ENCODE measurements at places on chromosomes 2 and 18.
A peak's percentile ranks its signal among the peaks of the same experiment; 100 is the strongest.

GRCh38 chr2:9980520-9980919 is 29.0 kb downstream of the GRHL1 start:
- no peak for DNase-seq

GRCh38 chr2:17593841-17594491 is 53.5 kb downstream of the VSNL1 start:
- no peak for DNase-seq

GRCh38 chr2:237640493-237640998 is 13.2 kb downstream of the LRRFIP1 start:
- DNase-seq: no peak

GRCh38 chr18:71902482-71902881 is 641.7 kb downstream of the CBLN2 start:
- DNase-seq: no peak

GRCh38 chr18:80115035-80115434 is 6.0 kb downstream of the ADNP2 start:
- no peak for DNase-seq

- no peak for DNase-seq
Observed at GRCh38 chr2:218300141-218300540, 7.8 kb upstream of the TMBIM1 start.

DNA sequence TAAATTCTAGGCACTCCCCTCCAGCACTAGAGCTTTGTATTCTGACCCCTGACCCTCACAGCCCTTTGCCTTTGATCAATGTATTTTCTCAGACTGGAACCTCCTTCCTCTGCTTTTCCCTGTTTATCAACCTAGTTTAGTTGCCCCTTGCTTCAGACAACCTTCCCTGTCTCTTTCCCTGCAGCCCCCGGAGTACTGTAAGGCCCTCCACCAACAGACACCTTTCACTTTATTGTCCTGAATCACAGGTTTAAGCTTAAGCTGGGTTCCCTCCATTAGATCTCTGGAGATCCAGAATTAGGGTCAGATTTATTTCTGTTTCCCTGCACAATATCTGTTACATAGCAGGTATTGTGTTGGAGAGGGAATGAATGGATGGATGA is 140.2 kb downstream of the DDX1 start:
- no peak for DNase-seq

GRCh38 chr2:200128296-200128695 is 172.9 kb downstream of the MAIP1 start:
- DNase-seq: no peak

- no peak for DNase-seq
Observed at GRCh38 chr2:32947076-32947483, 327 bp downstream of the LTBP1 start.

- DNase-seq: no peak
Observed at GRCh38 chr2:242032780-242033656, 163.5 kb downstream of the RTP5 start.

GRCh38 chr2:64727013-64727767 is 73.5 kb upstream of the SERTAD2 start:
- no peak for DNase-seq

- DNase-seq: no peak
Observed at GRCh38 chr2:32949260-32949659, 2.5 kb downstream of the LTBP1 start.

GRCh38 chr2:121803503-121803902 is 48.1 kb downstream of the TSN start:
- DNase-seq: no peak

DNA sequence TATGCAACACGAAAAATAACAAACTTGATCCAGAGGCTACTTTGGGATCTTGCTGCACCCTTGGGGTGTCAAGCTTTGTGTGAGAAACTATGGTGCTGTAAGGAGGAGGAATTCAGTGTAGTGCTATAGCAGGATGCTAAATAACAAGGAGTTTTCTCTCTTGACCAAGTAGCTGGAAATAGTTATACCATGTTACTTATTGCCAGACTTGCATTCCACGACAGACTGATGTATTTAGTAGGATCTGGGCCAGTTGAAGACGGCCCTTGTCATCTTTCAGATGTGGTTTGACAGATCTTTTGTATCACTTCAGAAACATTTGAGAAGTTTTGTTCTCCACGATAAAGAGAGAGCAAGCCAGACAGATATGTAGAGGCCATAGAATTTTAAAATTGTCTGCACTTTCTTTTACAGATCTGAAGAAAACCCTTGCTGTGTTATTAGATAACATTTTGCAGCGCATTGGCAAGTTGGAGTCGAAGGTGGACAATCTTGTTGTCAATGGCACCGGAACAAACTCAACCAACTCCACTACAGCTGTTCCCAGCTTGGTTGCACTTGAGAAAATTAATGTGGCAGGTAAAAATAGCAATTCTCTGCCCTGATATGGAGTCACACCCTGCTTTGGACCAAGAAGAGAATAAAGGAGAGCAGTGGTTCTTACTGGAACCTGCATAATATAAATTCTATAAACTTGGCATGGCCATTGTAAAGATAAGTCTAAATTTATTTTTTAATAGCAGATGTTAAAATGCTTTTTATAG is 16.3 kb downstream of the MGAT5 start:
- DNase-seq: no peak

- DNase-seq: no peak
Observed at GRCh38 chr2:29440921-29441623, 325.9 kb downstream of the CLIP4 start.

- DNase-seq: no peak
Observed at GRCh38 chr2:237601453-237602116, 11.1 kb upstream of the RAB17 start.

DNA sequence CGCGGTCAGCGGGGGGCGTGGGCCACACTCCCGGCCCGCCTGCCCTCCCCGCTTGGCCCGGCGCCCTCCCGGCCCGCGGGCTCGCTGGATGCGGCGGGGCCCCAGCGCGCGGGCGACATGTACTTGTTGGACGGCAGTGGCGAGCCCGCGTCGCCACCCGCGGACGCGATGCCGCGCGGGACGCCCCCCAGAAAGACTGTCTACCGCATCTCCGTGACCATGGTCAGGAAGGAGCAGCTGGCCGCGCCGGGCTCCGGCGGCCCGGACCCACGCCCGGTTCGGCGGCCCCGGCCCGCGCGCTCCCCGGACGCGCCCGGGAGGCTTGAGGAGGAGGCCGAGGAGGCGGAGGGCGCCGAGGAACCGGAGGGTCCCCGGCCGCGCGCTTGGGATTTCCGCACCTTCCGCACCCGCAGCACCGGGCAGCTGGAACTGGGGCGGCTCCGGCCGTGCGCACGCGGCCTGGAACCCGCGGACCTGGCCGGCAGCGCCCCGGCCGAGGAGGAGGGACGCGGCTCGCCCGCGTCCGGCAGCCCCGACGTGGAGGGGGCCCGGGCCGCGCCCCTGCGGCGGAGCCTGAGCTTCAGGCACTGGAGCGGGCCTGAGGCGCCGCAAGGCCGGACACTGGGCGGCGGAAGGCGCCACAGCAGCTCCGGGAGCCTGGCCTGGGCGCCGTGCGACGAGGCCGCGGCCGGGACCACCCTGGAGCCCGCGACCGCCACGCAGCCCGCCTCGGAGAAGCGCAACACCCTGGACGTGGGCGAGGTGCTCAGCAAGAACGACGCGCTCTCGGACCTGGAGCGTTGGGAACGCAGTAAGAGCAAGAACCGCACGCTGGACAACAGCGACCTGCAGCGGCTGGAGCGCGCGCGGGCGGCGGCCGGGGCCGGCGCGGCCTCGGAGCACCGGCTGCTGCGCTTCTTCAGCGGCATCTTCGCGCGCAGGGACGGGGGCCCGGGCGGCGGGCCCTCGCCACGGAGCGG is 176.4 kb downstream of the AGAP1 start:
- no peak for DNase-seq

- no peak for DNase-seq
Observed at GRCh38 chr2:37773371-37774130, 102.1 kb upstream of the CDC42EP3 start.

- no peak for DNase-seq
Observed at GRCh38 chr2:84281510-84281909, 177.6 kb downstream of the SUCLG1 start.

DNA sequence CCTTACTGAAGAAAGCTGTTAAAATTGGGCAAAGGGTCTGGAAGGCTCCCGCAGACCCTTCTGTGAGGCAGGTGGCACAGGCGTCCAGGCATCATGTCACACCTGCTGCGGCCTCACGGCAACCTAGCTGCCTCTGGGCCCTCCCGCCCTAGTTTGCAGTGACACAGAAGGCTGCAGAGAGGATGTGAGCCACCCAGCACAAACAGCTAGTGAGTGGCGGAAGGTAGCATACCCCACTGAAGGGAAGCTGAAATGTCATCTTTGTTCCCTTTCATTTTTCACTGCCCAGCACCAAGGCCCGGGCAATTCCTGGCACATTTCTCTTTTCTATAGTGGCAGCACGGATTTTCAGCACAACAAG is 53.8 kb downstream of the TRAPPC12 start:
- DNase-seq: no peak

DNA sequence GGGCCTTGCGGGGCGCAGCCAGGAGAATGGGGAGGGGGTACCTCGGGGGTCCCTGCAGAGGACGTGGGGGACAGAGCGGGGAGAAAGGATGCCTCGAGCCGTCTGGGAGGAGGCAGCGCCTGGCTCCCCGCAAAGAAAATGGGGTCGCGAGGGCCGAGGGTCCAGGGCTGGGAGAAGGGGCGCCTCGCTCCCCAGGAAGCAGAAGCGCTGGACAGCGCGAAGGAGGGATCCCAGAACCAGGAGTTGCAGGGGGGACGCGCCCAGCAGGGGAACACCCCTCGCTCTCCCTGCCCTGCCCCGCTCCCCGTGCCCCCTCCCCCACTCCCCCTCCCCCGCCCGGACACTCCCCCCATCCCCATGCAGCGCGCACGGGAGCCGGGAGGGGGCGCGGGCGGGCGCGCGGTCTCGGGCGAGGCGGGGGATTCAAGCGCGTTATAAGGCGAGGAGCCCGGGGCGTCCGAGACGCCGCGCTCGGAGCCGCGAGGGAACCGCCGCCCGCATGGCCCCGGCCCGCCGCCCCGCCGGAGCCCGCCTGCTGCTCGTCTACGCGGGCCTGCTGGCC is at the start of gene ERFE:
ERFE (plus strand) TSS at position 462 of the 562 bp plus-strand sequence; CDS start at position 500, 38 bp downstream.
- DNase-seq: peak; percentile 48

- DNase-seq: no peak
Observed at GRCh38 chr2:218981390-218981880, 3.5 kb downstream of the FEV start.

GRCh38 chr2:106192752-106193689 is 1.1 kb downstream of the UXS1 start:
- DNase-seq: peak; percentile 49

- DNase-seq: no peak
Observed at GRCh38 chr2:105691947-105692390, 52.7 kb upstream of the NCK2 start.

DNA sequence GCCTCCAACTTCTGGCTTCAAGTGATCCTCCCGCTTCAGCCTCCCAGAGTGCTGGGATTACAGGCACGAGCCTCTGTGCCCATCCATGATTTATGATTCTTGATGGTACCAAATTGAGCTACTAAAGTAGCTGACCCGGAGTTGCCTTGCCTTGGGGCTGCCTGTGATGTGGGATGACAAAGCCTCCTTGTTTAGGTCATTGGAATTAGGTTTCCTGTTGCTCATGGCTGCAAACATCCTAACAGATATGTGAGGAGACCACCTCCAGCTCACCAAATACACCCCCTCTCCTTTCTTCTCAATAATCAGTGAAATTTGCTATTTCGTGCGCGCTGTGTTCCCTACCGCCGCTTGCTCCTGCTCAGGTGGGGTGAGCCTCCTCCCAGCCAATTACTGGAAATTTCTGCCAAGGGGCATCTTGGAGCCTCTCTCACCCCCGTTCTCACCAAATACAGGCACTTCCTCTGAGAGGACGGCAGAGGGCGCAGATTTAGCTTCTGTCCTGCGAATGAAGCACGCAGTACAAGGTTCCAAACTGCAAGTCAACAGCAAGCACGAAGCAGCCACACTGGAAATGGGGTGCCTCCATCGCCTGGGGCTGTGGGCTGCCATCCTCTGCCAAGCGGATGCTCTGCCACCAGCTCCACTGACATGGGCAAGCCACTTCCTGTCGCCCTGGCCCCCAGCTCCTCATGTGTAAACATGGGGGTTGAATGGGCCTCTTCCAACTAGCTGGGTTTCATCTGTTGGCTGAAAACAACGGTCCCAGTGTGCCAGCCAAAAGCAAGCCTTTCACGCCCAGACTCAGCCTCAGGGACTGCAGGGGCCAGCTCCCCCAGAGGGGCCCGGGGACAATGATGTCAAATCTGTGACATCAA is 71.7 kb downstream of the NCAPH start:
- DNase-seq: peak; percentile 61

DNA sequence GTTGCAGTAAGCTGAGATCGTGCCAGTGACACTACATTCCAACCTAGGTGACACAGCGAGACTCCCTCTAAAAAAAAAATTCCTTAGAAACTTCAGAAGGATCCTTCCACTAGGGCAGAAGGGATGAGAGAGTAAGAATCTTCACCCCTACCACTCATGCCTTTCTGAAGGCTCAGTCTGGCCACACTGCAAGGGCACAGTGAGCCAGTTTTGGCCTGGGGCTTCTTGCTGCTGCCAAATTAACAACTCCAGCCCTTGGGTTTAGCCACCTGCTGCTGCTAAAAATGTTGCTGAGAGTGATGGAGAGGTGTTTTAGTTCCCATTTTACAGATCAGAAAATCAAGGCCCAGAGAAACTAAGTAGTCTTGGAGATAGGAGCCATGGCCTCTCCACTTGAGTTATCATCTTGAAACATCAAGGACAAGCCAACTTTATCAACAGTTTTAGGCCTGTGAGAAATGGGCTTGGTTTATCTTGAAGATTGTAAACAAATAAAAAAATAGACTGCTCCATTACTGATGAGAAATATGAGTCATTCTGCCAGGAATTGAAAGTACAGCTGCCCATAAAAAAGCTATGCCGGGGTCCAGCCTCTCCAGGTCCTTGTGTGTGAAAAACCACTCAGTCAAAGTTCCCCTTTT is 31.9 kb upstream of the CASP8 start:
- no peak for DNase-seq
